Fibroblast of skin of scalp (primary cell): ENCODE measurements at places on chromosomes 2 and 18.

GRCh38 chr18:3892152-3892551 is 442.2 kb downstream of the TGIF1 start:
- no peak for DNase-seq

GRCh38 chr2:31997653-31998052 is 13.2 kb downstream of the MEMO1 start:
- DNase-seq = peak; percentile 36

- DNase-seq = peak; percentile 18
These were observed 21.4 kb upstream of the BARD1 start for GRCh38 chr2:214830794-214831346.

DNA sequence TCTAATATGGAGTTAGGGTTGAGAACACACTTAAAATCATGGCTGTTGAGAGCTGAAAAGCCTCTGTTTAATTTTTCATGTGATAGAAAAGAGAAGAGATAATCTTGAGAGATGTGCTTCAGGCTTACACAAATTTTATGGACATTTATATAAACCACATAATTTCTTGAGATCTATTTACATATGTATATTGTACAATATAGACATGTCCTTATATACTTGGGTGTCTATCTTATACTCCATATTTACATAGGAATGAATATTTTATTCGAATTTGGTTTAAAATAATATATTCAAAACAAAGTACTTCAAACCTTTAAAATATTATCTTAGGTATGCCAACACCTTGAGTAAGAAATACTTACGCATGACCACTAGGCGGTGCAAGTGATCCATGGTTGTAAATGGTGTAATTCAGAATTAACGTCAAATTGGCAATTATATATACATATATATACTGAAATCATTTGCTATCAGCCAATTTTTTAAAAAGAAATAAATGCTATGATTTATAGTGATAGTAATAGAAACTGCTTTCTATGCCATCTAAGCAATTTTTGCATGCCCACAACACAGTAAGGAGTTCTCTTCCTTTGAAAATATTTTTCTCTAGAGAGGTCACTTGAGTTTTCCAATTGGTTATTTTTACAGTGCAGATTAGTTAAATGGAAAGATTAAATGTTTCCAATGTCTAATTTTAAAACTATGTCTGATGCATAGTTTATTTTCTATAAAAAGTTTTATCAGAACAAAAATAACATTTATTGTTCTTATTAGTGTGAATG is 37.6 kb upstream of the SPAG16 start:
- DNase-seq = peak; percentile 45

- no peak for DNase-seq
These were observed 233.0 kb downstream of the NEDD4L start for GRCh38 chr18:58276789-58277739.

DNA sequence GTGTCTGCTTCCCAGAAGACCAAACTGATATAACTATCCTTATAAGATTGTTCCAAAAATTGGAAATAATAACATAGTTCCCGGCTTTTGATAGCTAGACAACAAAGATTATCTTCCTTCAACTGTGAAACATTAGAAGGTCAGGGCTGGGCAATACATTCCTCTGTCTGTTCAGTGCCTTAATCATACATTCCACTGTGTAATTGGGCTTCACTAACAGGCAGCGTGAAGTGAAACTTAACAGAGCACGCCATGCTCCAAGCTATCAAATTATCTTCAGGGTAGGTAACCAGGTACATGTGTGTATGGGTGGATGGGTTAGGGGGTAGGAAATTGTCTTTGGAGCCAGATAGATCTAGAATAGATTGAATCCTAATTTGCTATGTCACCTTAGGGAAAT is 23.5 kb upstream of the ARL5A start:
- DNase-seq = peak; percentile 13

GRCh38 chr2:187233811-187234210 is 214.2 kb downstream of the CALCRL start:
- DNase-seq = no peak

DNA sequence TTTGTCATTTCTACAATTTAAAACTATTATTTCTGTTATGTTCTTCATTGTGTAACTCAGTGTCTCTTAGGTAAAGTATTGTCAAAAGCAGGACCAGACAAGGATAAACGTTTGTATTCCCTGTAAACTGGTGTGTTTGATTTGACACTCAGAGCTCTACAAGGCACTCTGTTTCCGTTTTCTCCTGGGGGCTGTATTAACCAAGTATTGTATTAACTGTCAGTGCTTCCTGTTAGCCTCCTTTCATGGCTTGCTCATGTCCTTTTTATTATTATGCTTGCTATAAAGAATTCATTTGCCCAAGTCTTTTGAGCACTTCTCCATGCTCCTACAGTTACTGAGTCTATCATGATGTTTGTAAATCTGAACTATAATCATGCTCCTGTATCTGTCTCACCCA is 323.7 kb downstream of the LPIN1 start:
- no peak for DNase-seq

DNA sequence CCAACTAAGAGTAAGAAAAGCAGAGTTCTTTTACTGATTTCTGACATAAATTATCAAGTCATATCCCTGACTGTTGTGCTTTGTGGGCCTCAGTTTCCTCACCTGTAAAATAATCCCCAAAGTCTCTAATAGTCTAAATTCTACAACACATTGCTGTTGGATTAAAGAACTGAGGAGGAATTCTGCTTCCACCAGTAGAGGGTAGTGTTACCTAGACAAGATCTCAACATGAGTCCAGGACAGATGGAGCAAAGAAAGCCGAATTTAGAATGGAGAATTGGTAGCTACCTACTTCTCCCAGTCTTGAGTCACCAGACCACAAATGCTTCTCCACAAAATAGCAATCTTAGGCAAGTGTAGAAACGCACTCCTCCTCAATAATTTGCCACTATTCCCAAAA is 462.5 kb upstream of the FSHR start:
- DNase-seq = peak; percentile 22

DNA sequence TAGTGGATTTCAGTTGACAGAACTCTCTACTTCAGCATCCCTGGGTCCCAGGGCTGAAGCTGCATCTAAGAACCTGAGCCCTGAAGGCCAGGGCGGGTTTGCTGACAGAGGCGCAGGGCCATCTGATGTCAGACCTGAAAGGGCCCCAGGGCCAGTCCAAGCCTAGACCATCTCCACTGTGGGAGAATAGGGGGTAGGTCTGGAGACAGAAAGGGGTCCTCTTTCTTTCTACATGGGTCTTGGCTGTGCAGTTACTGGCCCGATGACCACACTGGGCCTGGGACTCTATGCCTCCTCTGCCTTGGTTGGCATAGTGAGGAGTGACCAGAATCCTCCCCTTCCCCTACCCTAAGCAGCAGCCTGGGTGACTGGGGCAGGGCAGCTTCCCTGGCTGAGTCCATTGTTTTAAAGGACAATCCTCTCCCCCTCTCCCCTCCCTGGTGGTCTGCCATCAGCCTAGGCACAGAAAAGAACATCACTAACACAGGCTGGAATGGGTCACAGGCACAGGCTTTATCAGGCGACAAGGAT is 34.5 kb downstream of the HS1BP3 start:
- DNase-seq = no peak

- DNase-seq = peak; percentile 65
These were observed 16.6 kb upstream of the CCNYL1 start for GRCh38 chr2:207694811-207695281.

- no peak for DNase-seq
These were observed 74.9 kb downstream of the SGPP2 start for GRCh38 chr2:222499226-222499625.

- peak; percentile 63 for DNase-seq
These were observed 65.8 kb downstream of the ARHGAP28 start for GRCh38 chr18:6795307-6795706.

DNA sequence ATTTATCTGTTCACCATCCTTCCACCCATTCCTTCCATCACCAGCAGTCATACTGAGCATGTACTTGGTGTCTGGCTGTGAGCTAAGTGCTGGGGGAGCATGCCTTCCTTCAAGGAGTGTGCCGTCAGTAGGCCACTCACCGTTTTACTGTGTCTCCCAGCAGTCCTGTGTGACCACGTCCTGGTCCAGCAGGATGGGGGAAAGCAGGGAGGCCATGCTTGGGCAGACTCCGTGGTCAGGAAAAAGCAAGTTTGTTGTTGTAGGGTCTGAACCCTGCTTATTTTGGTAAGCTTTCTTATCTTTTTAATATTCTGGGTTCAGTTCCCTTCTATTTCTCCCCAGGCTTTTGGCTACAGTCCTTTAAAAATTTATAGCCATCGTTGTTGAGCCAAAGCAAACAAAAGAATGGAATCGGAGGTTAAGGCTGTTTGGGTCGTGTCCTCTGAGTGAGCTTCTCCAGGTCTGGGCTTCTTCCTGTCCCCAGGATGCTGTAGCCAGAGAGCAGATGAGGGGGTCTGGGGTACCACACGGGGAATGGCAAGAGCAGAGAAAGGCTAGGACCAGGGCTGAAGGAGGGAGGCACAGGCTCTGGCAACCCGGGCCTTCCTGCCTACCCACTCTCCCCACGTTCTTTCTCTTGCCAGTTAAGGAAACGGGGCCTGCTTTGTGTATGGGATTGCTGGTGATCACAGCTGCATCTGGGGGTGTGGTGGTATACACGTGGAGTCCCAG is 13.5 kb downstream of the SLC30A3 start:
- peak; percentile 50 for DNase-seq

GRCh38 chr2:96856776-96857666 is 795 bp downstream of the ANKRD39 start:
- DNase-seq = no peak

DNA sequence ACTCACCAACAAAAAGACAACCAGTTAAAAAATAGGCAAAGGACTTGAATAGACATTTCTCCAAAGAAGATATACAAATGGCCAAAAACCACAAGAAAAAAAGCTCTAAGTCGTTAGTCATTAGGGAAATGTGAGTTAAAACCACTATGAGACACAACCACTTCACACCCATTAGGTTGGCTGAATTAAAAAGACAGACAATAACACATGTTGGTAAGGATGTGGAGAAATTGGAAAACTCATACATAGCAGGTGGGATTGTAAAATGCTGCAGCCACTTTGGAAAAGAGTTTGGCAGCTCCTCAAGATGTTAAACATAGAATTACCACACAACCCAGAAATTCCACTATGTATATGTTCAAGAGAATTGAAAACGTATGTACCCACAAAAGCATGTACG is 117.6 kb upstream of the SPATS2L start:
- no peak for DNase-seq

DNA sequence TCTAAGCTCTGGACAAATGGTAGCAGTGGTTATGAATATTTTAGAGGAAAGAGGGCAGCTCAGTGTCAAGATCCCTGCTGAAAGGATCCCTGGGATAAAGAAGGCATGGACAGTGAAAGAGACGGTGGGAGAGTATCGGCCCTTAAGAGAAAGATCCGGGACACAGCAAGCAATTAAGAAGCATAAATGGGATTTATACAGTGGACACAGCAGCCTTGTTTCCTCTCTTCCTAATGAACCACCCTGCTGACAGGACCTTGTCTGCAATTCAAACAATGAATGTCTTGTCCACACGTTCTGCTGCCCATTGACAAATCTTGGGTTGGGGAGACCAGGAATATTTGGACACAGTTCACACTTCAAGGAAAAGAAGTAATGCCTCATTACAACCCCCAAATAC is 16.5 kb downstream of the CPLX4 start:
- no peak for DNase-seq

DNA sequence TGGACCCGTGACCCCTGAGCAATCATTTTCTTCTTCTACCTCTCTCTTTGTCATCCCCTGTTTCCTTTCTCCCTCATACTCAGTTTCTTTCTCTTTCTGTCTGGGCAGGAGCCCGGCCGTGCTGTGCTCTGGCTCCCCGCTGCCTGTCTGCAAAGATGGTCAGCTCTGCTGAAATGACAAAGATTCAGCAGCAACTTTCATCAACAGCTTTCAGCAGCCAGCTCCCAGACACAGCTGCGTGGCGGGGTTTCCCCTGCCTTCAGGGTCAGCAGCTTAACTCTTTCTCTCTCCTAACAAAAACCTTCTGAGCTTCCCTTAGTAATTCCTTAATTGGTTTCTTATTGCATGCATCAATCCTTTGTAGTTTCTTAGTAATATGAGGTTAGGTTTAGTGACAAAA is 1234.4 kb downstream of the CNTNAP5 start:
- no peak for DNase-seq

DNA sequence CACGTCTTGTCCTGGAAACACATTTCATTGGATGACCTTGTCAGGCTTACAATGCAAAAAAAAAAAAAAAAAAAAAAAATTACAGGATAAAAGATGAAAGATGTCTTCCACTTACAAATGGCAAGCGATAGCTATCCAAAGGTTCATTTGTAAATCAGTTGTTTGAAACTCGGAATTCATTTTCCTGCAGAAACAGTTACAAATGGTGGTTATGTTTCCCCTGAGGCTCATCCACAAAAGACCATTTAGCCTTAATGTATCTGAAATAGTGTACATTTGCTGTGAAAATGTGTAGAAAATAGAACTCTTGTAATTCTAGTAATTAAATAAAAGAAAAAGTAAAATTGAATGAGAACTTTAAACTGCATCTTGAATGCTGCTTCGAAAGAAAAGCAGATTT is 25.9 kb downstream of the DPP10 start:
- no peak for DNase-seq

- DNase-seq = no peak
These were observed 548.3 kb upstream of the VWC2L start for GRCh38 chr2:213862407-213863076.

DNA sequence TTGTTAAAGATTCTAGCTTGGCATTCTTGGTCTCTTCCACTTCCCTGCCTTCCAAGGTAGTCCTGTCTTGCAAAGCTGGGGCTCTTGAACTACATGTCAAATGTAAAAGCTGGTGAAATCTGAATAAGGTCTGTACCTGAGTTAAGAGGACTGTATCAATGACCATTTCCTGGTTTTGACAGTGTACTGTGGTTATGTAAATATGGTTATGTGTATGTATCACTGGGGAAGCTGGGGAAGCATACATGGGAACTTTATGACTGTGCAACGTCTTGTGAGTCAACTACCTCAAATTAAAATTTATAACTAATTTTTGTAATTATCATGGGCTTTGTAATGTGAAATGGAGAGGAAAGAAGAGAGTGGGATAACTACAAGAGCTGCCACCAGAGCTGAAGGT is 81.7 kb downstream of the COL4A4 start:
- DNase-seq = no peak

DNA sequence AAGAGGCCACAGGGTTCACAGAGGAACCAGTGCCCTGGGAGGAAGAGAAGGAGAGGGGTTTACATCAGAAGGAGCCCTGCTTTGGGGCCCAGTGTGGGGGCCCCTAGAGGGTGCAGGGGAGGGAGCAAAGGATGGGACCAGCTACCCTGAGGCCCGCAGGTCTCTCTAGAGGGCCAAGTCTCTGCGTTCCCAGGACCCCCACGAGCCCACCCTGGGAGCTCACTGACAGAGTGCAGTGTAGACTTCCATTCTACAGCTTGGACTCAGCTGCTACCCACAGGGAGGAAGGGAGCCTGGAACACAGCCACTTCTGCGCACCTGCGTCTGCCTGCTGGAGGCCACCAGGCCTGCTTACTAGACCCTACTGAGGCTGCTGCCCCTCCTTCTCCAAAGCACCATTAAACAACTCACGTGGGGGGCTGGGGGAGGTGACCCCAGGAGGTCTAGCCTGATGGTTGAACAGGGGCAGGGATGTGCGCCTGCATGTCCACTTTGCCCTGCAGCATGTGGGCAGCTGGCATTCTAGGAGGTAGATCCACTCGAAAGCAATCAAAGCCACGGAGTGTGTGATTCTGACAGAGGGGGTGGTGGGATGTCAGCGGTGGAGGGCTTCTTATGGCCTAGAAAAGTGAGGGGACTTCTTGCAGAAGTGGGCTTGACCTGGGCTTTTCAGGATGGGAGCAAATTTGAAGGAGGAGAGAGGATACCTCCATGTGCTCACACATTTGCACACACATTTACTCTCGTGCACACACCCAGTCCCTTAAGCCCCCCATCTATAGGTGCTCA is 90.2 kb downstream of the ZFP36L2 start:
- DNase-seq = no peak

- DNase-seq = no peak
These were observed 29.4 kb upstream of the NCOA1 start for GRCh38 chr2:24461685-24462084.
